Activated gamma-delta T cell treated with Interleukin-2 at 50 U/mL for 16 hours (primary cell): ENCODE measurements at places on chromosomes 11 and 22.

GRCh38 chr11:45078236-45079074 is 68.0 kb upstream of the PRDM11 start:
- DNase-seq, result no peak

DNA sequence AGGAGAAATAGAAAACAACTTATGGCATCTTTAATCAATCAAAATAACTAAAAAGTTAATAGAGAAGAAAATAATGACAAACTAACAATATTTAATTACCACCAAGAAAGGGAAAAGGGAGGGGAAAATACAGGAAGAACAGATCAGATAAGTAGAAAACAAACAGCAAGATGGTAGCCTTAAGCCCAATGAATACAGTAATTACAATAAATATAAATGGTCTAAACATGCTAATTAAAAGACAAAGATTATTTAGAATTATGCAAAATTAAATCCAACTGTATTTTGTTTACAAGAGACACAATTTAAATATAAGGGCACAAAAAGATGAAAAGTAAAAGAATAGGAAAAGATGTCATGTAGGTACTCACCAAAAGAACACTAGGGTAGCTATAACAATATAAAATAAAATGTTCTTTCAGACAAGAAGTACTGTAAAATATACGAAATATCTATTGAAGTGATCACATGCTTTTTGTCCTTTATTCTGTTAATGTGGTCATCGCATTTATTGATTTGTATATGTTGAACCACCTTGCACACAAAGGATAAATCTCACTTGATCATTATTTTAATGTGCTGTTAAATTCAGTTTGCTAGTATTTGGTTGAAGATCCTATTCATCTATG is 14.0 kb downstream of the C11orf65 start:
- no peak for DNase-seq

GRCh38 chr22:27125539-27125938 is 468.2 kb downstream of the MIAT start:
- DNase-seq, result no peak

GRCh38 chr22:25067851-25068421 is 115.4 kb downstream of the KIAA1671 start:
- DNase-seq, result peak; percentile 91

- no peak for DNase-seq
Observed at GRCh38 chr11:85947431-85948272, 92.5 kb downstream of the CCDC83 start.

- DNase-seq, result no peak
Observed at GRCh38 chr11:73170140-73170539, 28.0 kb upstream of the FCHSD2 start.

DNA sequence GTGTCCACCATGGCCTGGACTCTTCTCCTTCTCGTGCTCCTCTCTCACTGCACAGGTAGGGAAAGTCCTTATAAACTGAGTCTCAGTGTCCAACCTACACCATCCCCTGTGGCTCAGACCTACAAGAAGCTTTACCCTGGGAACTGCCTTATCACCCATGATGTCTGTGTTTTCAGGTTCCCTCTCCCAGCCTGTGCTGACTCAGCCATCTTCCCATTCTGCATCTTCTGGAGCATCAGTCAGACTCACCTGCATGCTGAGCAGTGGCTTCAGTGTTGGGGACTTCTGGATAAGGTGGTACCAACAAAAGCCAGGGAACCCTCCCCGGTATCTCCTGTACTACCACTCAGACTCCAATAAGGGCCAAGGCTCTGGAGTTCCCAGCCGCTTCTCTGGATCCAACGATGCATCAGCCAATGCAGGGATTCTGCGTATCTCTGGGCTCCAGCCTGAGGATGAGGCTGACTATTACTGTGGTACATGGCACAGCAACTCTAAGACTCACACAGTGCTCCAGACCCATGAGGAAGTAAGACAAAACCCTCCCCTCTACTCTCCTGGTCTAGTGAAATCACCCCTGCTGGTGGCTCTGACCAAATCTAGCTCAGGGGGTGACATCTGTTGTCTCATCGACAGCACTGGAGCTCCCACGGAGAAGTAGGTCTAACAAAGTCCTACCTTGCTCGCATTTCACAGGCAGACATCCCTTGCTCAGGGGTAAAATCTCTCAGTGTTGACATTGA is 74.3 kb downstream of the VPREB1 start:
- DNase-seq, result no peak

DNA sequence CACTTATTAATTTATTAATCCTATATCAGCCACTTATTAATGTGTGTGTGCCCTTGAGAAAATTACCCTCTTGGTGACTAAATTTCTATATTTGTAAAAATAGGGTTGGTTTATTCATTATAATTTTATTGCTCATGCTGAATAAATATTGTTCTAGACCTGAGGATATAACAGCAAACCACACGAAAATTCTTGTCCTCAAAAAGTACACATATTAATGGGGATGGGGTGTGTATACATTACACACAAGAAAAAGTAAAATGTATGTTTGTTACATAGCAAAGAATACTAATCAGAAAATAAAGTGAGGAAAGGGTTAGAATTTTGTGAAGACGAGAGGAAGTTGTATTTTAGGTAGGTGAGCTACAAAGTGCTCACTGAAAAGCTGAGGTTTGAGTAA is 1068.9 kb upstream of the RAG2 start:
- no peak for DNase-seq

GRCh38 chr11:15750535-15751308 is 605.6 kb downstream of the SOX6 start:
- no peak for DNase-seq

GRCh38 chr11:33860926-33861325 is 30.9 kb downstream of the LMO2 start:
- no peak for DNase-seq

GRCh38 chr11:102497061-102497460 is 33.5 kb downstream of the MMP7 start:
- DNase-seq, result no peak

DNA sequence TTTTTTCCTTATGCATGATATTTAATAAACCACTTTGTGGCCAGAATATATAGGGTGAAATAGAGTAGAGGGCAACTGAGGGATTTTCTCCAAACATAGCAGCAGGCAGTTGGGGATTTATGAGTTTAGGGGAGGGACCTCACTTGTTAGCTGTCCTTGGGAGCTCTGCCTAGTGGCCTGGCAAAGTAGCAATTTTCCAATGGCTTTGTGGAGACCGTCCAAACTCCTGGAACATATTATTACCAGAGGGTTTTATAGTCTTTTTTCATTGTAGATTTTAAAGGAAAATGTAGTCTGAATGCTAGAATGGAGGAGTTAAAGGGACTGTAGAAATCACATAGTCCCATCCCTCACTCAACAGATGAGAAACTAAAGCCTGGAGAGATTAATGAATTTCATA is 32.3 kb downstream of the AMOTL1 start:
- no peak for DNase-seq

DNA sequence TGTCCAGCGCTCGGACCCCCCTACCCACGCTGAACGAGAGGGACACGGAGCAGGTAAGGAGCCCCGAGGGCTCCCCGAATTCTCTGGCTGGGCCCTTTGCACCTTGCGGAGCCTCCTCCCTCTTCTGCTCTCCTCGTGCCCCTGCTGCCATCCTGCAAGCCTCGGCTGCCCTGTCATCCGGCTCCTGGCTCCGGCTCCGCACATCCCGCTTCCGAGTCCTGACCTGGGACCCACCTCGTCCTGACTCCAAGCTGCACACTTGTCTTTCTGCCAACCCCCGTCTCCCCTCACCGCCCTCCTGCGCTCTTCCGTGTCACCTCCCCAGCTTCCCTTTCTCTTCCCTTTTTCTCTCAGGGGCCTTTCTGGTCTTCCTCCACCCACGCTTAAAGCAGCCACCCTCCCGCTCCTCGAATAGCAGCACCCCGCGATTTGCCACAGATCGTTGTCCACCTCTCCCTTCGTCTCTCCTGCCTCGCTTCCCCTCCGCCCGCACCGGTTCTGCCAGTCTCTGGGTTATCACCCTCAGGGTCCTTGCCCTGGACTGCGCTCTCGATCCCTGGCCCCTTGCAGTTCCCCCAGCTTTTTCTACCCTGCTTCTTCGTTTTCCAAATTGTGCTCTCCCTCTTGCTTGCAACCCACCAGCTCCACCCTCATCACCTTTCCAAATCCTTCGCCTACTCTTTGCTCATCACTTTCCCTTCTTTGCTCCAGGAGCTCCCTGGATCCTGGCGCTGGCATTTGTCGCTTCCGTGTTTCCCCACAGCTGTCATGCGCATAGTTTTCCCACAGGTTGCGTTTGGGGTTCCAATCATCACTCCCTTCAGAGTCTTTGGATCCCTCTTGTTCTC is 822 bp downstream of the MARK2 start:
- no peak for DNase-seq

DNA sequence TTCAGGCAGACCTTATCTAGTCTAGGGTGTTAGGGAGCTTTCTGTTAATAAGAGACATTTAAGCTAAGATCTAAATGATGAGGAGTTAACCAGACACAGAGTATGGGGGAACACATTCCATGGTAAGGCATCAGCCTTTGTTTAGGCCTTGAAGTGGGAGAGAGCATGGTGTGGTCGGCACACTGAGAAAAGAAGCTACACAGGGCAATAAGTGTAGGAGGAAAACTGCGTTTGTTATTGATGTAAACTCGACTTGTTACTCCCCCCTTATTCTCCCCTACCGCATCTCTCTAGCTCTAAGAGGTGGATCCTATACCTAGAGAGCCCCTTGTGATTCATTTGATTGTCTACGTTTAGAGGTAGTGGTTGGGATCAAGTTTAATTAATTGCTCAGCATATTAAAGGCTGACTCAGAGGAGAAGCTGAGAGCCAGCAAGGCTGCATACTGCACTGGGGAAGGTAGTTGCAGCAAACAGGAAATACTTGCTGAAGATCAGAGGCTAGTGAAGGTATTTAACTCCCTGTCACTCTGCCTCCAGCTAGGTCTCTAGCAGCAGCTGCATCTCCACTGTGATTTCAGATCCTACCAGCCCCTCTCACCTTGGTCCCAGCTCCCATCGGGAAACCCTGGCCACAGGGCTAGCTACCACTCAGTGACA is 86.8 kb upstream of the TEAD1 start:
- no peak for DNase-seq

- no peak for DNase-seq
Observed at GRCh38 chr22:48881326-48881980, 946.2 kb downstream of the BRD1 start.

DNA sequence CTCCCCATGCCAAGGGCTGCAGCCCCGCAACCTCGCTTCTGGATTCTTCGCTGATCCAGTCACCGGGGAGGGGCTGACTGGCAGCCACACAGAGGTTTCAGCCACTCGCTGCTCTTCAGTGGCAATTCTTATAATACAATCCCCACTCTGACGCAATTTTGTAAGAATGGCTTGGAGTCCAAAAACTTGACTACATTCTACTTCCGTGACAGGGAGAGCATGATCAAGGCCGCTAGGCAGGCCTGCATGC is 14.9 kb downstream of the PPM1F start:
- DNase-seq, result no peak

DNA sequence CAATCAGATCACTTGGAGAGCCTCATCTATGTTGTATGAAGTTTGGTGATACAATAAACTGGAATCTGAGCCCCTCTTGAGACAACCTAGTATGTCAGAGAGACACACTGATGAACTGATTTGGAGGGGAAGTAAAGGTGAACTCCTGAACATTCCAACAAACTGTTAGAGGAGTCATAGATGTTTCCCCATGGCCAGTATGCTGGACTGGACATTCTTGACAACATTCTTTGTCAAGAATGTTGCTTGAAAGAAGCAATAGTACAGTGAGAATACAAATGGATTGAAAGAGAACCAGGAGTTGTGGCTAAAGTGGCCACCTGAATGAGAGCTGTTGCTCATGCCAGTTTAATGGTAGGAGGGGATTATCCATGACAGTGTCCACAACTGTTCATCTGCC is 588.1 kb downstream of the NELL1 start:
- no peak for DNase-seq

GRCh38 chr11:42473106-42473505 is 838.7 kb upstream of the API5 start:
- DNase-seq, result no peak

- no peak for DNase-seq
Observed at GRCh38 chr11:27473017-27473406, 422 bp upstream of the LGR4 start.

DNA sequence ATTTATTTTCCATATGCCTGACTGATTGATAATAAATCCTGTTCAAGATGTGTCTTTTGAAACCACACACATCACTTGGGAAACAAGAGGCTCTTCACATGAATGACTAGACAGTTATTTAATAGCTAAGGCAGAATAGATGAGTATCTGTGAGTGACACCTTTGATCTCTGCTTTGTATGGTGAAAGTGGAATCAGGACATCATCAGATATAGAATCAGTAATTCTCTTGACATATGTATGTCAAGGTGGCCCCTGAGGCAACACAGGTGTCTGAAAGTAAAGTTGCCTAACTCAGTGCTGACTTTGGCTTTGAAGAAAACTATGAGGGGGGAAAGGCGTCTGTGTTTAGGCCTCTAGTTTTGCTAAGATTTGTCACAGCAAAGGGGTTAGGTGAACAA is 11.5 kb upstream of the CASP4 start:
- DNase-seq, result no peak

DNA sequence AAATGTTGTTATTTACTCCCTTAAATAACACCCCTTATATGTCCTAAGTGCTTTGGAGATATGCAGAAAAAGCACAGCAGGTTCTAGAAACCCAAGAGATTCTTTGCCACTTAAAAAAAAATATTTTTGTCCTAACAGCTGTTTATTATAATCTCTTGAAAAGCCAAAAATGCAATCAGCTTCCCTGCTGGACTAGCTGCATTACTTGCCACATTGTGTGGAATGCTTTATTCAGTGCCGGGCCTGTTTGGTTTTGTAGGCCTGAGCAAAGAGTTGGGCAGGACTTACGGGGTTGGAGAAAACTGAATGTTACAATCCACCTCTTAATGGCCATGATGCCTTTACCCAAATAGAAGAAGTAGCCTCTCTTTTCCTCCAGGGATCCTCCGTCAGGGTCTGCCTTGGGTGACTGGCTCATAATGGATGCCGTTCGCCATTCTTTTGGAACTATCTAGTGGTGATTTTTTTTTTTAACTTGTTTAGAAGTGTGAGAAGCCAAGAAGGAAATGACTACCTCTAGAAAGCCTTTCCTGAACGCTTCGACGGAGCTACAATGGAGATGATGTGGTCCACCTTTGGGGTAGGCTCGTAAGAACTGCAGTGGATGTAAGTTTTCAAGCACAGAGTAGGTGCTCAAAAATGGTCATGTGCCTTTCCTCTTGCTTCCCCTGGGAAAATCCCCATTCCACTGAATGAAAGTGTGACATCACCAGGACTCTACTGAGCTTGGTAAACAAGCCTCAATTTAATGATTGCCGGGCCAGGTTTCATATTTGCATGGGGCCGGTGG is 241.3 kb upstream of the NCAM1 start:
- DNase-seq, result no peak

DNA sequence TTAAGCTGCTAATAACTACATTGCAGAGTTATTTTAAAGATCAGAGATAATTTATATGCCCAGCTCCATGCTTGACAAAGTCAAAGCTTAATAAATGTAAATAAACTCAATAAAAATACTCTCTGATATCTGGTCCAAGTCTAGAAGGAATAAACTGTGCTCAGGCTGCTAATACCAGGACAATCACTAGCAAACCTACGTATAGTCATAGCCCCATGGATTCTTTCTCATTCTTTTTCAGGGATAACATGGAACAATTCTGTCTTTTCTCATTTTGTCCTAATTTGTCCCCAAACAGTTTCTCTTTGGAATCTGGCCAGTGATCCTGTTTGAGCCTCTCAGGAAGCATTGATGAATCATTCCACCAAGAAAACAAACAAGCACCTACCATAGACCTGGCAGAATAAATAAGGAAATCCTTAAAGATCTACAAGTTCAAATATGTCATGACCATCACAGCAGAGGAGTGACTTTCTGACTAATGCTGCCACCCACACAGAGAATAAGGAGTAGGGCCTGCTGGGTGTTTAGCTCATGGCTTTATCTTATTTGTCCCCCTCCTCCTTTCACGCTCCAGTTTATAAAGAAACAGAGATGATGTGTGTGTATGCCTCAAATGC is 14.1 kb upstream of the B3GNT6 start:
- DNase-seq, result no peak
